GM23338 (cell line): ENCODE measurements at places on chromosomes 7 and 10. TPM values are rescaled to one million over a fixed set of nuclear protein-coding genes. Genes with fewer than 3 reads are reported as not detected.

DNA sequence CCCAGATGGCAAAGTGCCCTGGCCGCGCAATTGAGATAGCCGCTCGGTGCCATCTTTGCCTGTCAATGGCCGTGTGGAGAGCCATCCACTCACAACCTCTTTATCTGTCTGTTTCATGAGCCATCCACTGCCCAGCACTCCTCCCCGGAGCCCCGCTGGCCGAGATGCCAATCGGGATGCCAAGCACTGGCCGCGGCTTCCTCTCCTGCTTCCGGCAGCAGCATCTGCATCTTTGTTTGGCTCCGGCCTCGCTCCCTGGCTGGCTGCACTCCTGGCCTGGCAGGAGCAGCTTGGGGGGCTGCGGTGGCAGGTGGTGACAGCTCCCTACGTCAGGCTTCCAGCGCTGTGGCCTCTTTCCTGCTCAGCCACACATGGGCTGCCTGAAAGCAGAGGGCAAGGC lies 231.7 kb downstream of the USP6NL start:
- H3K27me3 ChIP-seq: no peaks in the 10 kb centered on the region
- no peaks in the 10 kb centered on the region for H3K36me3 ChIP-seq
- peaks cover under 1% of the 10 kb centered on the region; the same call in 1 of the 2 replicates for H3K4me1 ChIP-seq
- H3K27ac ChIP-seq: no peak overlapping the region
- DNase-seq: no peak
- no peak overlapping the region for H3K4me3 ChIP-seq

GRCh38 chr7:112982441-112983063 lies 104.1 kb downstream of the GPR85 start:
- no peaks in the 10 kb centered on the region for H3K27me3 ChIP-seq
- H3K4me3 ChIP-seq: no peak overlapping the region
- H3K4me1 ChIP-seq: no peaks in the 10 kb centered on the region
- H3K27ac ChIP-seq: no peak overlapping the region
- H3K36me3 ChIP-seq: no peaks in the 10 kb centered on the region
- no peak for DNase-seq

The HYAL4 gene
- not detected in 2 replicates for total RNA-seq

The LAMTOR4 gene
- total RNA-seq: 138 and 145 TPM in 2 replicates
